ENCODE measurements at places on chromosomes 16 and 17. TPM values are rescaled to one million over a fixed set of nuclear protein-coding genes. Genes with fewer than 3 reads are reported as not detected.

The CCDC182 gene
- total RNA-seq, result not detected

- DNase-seq, result no peak
These were observed 4.6 kb downstream of the ANKRD11 start for GRCh38 chr16:89485701-89486246.

GRCh38 chr17:81552244-81553017, at the start of gene FAAP100:
FAAP100 (minus strand) TSS chr17:81552353; CDS start chr17:81552330, 23 bp downstream.
- DNase-seq, result peak; percentile 76

DNA sequence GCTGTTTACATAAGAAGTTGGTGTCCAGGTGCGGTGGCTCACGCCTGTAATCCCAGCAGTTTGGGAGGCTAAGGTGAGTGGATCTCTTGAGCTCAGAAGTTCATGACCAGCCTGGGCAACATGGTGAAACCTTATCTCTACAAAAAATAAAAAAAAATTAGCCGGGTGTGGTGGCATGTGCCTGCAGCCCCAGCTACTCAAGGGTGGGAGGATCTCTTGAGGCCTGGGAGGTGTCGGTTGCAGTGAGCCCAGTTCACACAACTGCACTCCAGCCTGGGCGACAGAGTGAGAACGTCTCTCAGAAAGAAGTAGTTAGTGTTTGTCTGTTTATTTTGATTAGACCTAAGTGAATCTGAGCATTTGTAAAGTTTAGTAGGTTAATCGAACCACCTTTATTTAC, 12.8 kb downstream of the DDX19A start:
- no peak for DNase-seq

GRCh38 chr17:80614332-80615047, 69.9 kb downstream of the RPTOR start:
- DNase-seq, result no peak

GRCh38 chr16:81692021-81692420, 87.1 kb upstream of the PLCG2 start:
- DNase-seq, result no peak

The TEX14 gene
- 0.48 TPM for total RNA-seq

DNA sequence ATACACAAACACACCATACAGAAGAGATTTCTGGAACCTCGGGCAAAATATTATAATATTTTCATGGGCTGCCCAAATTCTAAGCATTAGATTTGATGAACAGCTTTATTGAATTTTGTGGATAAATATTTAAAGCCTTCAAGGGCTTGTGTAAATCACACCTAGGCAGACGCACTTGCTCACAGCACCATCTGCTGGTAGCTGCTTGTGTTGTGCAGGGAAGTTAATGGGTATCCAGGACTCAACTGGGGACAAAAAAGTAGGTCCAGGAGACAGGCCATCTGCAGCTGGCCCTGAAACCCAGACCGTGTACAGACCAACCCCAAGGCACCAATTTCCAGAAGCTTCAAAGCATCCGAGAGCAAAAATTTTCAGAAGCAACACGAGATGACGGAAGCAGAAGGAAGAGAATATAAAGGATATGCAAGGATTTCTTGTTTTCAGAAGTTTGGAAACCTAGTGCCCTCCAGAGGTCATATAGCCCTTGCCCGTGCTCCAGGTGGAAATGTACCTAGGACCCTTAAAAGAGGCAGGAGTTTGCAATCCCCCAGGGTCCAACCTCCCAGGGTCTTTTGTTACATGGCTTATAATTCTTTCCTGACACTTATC, 140.0 kb downstream of the CHD9NB start:
- peak; percentile 70 for DNase-seq

- no peak for DNase-seq
These were observed 172.8 kb upstream of the WSCD1 start for GRCh38 chr17:5897275-5897911.

The PHOSPHO1 gene
- total RNA-seq, result not detected

- no peak for DNase-seq
These were observed 45.8 kb upstream of the CIBAR2 start for GRCh38 chr16:85157813-85158742.

- no peak for DNase-seq
These were observed 359.4 kb downstream of the SLC39A11 start for GRCh38 chr17:72732893-72733618.

GRCh38 chr17:78715000-78715771, 66.9 kb downstream of the CYTH1 start:
- DNase-seq, result no peak

- DNase-seq, result no peak
These were observed 229.9 kb upstream of the SDK2 start for GRCh38 chr17:73874008-73874720.

DNA sequence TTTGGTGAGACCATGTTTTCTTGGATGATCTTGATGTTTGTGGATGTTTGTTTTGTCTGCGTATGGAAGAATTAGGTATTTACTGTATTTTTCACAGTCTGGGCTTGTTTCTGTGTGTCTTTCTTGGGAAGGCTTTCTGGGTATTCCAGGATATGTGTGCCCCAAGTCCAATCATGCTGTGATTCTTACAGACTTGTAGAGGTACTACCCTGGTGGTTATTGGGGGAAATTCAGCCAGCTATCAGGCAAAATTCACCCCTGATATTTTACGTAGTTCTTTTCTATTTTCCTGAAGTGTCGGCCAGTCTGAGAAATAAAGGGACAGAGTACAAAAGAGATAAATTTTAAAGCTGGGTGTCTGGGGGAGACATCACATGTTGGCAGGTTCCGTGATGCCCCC, 33.4 kb upstream of the ARL4D start:
- no peak for DNase-seq

The RCVRN gene
- 0.35 TPM for total RNA-seq

GRCh38 chr16:88417684-88418476, 35.1 kb downstream of the ZNF469 start:
- DNase-seq, result no peak

DNA sequence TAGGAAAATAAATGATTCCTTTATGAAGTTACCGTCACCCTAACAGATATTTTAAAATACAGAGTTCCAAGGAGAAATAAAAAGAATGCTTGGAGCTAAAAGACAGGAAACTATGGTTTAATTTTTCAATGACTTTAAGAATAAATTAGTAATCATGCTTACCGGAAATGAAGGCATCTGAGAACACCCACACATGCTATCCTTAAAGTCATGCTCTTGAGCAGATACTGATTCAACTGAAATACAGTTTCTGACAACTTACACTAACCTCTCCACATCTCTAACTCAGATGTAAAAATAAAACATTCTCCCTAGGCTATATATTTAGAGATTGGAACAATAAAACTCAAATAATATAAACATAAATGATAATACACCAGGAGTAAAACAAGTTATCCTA, 7.8 kb downstream of the PSMD12 start:
- DNase-seq, result no peak

DNA sequence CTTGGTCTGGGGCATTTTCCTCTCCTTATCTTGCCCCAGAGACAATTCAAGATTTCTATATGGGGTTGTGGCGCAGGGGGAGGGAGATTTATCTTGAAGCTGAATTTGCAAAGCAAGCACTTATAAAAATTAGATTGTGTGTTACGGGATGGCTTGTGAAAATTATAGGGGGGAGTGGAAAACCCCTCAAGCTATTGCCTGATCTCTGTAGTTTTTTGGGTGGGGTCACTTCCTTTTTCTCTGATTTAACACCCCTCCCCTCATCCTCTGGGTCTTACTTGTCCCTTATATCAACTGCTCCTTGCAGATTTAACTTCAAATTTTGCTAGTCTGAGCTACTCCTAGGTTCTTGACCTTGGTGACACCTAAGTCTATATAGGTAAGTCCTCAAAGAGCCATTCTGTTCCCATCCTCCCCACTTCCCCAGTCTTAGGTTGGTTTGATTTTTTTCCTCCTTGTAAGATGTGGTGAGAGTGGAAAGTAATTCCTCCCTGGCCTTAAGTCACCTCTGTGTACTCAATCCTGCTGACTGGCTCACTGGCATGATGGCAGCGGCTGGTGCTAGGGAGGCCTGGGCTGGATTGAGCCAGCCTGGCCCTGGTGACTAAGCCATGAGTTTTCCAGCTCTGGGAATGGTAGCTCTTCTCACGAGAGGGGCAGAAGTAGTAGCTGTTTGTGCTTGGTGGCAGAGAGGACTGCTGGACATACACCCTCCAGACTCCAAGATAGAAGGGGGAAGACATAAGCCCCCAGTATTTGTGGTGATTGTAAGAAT, 2.3 kb downstream of the ARL4D start:
- no peak for DNase-seq

The RAB34 gene
- total RNA-seq, result 83.5 TPM

- DNase-seq, result no peak
These were observed 51.2 kb downstream of the PLD6 start for GRCh38 chr17:17154981-17155380.

DNA sequence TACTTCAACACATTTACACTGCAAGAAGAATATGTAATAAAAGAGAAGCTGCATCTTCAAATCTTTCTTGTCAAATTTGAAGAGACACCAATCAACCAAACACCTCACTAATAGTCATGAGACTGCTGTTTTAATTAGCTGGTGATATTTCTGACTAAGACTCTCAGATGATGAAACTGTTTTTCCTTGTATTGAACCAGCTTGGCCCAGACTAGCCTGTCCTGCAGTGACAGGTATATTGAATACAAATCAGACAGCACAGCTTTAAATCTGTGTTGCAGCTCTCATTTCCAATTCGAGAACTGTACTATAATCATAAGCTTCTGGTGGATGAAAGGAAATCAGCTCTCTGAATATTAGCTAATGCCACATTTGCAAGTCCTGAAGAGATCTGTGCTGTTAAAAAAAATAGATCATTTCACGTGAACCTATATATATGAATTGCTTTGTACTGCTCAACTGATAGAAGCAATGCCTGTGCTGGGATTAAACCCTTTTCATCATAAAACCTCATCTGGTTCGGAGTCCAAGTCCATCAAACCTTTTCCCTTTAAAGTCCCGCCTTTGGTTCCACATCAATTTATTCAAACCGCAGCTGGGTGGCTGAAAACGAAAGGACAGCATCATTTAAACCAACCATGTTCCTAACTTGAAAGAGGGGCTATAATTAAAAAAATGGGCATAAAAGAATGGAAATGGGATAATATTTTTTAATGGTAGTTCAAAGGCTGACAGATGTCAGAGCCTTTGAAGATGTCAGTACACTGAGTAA, 306.2 kb downstream of the CEP112 start:
- no peak for DNase-seq

DNA sequence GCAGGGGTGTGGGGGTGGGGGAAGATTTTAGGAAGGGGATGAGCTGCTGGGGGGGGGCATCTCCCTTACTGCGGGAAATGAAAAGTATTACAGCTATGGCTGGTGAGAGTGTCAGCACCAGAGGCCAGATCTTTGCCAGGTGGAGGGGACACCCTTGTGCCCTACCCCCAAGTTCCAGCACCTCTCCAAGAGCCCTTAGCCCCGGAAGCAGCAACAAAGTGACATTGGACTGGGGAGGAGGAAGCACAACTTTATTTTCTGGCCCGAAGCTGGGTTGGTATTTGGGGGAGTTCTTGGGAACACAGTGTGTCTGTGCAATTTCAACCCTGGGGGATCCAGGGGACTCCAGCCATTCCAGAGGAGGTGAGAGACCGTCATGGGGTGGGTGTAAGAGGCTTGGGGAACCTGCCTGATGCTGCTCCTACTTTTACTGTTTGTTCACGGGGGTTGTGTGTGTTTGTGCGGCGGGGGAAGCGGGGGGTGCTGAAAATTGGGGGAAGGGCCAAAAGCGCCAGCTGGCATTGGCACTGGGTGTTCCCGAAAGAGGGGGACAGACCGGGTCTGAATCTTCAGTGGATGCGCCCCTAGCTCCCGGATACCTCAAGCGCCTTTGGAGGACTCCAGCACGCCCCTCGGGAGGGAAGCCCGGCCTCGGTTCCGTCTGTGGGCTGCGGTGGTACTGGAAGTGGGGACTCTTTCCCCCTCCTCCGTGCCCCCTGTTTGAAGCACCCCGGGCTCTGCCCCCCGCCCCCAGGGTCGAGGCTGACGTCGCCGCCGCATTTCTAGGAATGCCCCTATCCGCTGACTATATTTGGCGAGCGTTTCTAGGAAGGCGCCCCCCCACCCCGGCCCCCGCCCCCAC, 230.3 kb downstream of the MRTFB start:
- no peak for DNase-seq

GRCh38 chr17:63842173-63842539, 329 bp downstream of the SMARCD2 start:
- DNase-seq, result peak; percentile 37

DNA sequence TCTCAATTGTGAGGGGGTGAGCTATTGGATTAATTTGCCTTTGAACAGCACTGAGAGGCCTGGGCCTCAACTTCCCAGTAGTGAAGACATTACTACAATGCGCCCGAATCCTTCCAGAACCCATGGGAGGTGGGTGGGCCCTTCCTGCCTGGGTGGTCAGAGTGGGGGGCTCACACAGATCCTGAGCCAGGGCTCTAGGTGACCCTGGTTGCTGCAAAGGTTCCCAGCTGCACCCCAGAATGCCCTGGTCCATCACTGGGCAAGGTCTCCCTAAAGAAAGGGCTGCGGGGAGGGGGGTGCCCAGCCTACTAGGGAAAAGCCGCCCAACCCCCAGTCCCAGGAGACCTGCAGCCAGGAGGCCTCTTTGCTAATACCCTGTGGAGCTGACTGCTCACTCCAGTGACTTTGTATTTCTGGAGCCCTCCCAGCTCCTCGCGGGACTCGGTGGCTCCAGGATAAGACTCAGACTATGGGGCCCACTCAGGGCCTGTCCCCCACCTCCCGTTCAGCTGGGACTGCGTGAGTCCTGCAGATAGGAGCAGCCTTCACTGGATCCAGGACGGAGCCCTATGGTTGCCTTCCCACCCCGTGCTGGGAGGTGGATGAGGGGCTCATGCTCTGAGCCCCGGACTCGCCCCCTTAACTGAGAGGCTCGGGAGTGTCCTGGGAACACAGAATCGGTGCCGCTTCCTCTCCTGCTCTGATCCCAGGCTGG, 40.2 kb downstream of the SLC7A5 start:
- no peak for DNase-seq

- no peak for DNase-seq
These were observed 27.7 kb upstream of the CORO6 start for GRCh38 chr17:29650396-29650795.

GRCh38 chr17:78710607-78711006, 71.5 kb downstream of the CYTH1 start:
- no peak for DNase-seq

DNA sequence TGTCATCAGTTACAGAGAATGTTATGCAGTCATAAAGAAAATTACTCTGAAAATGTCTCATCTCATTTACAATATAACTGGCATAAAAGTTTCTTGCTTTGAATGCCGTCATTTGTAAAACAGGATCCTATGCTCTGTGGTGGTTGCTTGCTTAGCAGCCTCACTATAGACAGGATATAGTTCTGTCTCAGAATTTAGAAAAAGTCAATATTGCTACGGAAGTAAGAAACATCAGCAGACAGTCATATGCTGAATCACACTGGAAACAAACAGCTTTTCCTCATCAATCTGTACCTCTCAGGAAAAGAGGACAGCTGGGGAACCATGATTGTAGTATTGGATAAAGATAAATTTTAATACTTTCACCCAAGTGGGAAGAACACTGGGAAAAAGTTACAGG, 105.5 kb downstream of the MYO1D start:
- no peak for DNase-seq

- DNase-seq, result no peak
These were observed 54.8 kb downstream of the NDEL1 start for GRCh38 chr17:8490256-8491023.
